ENCODE measurements at places on chromosomes 16 and 17.
A peak's percentile ranks its signal among the peaks of the same experiment; 100 is the strongest.

GRCh38 chr17:8020776-8021564 lies 17.9 kb upstream of the ALOX15B start:
- no peak for DNase-seq

GRCh38 chr16:57606147-57606846 lies 22.1 kb upstream of the ADGRG1 start:
- DNase-seq = no peak

DNA sequence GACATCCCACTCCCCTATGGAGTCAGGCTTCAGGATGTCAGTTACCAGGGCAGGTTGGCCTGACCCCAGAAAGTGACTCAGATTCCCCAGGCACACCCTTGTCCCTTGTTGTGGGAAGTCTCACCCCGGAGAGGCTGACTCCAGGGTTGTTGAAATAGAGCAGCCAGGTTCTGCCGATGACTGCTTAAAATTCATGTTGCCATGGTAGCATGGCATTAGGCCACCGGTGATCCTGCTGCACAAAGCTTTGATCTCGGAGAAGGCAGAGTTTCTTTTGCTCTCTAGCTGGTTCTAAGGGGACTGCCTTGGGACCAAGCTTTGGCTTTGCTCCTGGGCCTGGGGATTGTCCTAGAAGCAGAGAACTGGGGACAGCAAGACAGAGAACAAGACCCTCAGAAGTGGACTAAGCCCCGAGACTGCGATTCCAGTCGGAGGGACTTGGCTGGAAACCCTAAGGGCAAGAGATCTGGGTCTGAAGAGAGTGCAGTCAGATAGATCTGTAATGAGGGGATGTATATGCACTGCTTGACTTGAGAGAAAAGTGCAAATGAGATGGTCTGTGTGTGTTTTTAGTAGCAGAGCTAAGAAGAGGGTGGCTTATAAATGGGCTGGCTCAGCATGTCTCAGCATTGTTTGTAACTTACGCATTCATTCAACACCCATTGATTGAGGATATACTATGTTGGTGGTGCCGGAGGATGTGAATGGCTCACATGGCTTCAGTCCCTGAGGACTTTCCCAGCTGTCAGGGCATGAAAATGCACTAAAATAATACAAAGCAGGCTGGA lies 106.9 kb downstream of the RGS9 start:
- DNase-seq = no peak

- DNase-seq = no peak
Observed at GRCh38 chr17:64627797-64628196, 34.3 kb downstream of the SMURF2 start.

DNA sequence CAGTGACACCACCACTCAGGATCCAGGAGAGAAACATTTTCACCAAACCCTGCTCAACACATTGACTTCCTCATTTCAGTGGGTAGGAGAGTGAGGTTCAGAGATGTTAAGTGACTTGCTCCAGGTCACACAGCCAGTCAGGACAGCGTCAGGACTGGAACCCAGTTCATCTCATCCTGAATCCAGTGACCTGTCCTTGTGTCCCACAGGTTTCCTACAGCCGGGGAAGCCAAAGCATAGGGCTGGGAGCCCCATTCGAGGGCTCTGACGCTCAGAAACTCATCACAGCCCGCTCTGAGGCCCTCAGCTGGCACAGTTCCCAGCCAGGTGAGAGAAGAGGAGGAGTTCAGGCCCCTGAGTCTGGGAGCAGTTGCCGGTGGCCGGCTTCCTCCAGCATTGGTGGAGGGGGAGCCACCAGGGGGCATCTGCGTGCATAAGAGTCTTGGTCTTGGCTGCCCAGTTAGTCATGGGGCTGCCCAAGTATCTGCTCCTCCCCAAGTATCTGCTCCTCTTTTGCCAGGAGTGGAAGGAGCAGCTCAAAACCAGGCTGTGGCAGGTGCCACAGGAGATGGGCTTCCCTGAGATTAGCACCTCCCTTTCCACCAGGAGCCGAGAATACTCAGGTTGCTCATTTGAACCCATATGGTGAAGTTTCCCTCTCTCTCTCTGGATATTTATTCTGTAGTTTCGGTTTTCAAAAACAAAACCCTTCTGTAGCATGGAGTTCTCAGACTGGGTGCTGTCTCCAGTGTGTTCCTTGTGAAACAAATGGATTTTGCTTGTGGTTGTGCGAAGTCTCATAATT lies 56.0 kb downstream of the TNFRSF13B start:
- peak; percentile 57 for DNase-seq

- DNase-seq = no peak
Observed at GRCh38 chr17:10192972-10193371, 5.4 kb downstream of the GAS7 start.

DNA sequence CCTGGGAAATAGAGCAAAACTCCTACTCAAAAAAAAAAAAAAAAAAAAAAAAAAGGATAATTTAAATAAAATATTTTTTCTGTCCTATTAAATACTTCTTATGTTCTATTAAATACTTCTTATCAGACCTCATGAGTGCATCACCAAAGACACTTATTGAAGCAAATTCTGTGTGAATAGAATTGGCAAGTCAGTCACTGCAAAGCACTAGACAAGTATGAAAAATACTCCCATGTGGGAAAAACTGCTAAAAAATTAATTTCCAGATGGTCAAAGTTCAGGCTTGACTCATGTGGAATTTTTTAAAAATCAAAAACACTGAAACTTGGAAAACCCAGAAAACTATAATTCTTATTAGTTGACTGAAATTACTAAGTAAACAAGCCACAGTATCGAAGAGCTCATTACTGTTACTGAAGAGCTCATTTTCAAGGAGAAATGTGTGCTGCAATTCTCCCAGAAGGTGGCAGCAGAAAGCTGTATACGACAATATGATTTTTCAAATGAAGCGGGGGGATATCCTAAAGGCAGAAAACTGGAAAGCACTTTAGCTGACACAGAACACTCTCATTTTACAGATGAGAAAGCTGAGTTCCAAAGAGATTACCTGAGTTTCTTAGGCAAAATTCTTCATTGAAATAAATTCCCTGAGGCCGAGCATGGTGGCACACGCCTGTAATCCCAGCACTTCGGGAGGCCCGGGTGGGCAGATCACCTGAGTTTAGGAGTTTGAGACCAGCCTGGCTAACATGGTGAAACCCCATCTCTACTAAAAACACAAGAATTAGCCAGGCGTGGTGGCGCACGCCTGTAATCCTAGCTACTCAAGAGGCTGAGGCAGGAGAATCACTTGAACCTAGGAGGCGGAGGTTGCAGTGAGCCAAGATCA lies 15.9 kb upstream of the FBXO47 start:
- DNase-seq = no peak

GRCh38 chr16:20911361-20911760 lies 10.8 kb downstream of the LYRM1 start:
- DNase-seq = no peak

GRCh38 chr17:6066183-6066948 lies 3.8 kb upstream of the WSCD1 start:
- no peak for DNase-seq

DNA sequence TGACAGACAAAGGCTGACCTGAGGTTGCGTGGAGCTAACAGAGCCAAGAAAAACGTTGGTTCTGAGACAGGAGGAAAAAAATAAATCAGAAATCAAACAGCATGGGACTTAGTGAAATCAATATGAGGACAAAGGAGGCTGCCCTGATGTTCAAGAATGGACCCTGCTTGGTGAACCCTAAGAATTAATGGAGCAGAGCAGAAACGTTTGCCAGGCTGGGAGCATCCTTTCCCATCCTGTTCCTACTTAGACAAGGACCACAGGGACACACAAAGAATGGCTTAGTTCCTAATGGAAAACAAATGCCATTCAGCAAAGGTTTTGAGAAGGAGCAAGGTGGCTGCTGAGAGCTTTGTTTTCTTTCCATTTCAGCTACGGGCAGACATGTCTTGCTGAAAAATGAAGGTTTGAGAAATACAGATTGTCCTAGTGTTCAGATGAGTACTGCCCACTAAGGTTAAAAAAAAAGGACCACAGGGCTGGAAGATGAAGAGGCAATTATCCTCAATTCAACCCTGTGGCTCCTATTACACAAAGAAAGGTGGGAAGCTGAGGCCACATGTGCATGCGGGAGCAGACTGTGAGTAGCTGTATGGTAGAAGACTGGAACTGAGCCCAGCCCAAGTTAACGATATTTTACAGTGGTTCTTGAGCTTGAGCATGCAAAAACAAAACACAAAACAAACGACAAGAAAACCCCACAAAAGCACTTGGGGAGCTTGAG lies 230.1 kb downstream of the SLC39A11 start:
- no peak for DNase-seq

DNA sequence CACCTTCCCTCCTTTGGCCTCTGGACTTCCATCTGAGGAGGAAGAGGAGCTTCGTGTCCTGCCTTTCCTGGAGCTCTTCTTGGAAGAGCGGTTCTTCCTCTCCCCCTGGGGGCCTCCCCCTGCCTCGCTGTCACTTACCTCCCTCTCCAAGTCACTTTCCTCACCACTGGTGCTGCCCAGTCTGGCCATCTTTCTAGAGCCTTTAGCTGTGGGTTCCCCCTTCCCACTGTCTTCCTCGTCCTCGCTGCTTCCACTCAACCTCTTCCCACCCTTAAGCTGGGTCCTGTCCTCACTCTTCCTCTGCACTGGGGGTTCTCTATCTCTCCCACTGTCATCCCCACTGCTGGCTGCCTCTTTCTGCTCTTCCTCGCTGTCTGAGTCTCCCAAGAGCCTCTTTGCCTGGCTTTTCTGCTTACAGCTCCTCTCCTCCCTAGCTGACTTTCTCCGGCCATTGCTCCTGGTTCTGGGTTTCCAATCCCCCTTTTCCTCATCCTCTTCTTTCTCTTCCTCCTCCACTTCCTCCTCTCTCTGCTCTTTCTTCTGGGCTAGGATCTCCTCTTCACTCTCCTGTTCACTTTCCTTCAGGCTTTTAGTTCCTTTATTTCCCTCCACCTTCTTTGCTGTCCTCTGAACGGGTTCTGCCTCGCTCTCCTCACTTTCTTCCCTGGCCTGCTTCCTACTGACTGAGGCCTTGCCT lies 1.4 kb downstream of the HIRIP3 start:
- no peak for DNase-seq

DNA sequence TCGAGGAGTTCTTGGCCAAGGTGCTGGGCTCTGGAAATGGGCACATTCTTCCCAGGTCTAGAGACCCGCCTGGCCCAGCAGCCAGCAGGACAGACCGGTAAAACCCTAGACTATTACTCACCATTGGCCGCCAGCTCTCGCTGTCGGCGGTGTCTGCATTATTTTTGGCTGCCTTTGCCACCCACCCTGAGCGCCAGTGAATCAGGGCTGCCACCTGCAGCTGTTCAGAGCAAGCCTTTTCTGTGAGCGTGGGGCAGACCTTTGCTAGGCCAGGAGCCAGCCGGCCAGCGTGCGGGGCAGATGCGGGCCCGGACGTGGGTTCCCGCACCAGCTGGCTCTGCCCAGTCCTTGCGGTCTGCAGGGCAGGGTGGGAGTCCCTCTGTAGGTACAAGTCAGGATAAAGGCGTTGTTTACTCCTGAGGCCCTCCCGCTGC lies 15.8 kb upstream of the CLEC18A start:
- no peak for DNase-seq

GRCh38 chr17:7593296-7593695 lies 3.4 kb upstream of the SOX15 start:
- no peak for DNase-seq

DNA sequence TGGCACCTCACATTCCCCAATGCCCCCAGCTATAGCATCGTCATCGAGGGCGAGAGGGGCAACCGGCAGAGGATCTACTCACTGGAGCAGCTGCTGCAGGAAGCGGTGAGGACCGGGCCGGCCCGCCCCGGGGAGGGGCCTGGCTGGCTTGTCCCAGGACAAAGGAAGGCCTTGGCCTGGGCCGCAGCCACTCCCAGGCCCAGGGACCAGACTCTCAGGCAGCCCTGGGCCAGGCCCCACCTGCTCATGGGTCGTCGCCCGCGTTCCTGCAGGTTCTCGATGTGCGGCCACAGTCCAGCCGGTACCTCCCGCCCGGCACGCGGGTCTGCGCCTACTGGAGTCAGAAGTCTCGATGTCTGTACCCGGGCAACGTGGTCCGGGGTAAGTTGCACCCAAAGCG lies 53.4 kb downstream of the ACTG1 start:
- DNase-seq = no peak

DNA sequence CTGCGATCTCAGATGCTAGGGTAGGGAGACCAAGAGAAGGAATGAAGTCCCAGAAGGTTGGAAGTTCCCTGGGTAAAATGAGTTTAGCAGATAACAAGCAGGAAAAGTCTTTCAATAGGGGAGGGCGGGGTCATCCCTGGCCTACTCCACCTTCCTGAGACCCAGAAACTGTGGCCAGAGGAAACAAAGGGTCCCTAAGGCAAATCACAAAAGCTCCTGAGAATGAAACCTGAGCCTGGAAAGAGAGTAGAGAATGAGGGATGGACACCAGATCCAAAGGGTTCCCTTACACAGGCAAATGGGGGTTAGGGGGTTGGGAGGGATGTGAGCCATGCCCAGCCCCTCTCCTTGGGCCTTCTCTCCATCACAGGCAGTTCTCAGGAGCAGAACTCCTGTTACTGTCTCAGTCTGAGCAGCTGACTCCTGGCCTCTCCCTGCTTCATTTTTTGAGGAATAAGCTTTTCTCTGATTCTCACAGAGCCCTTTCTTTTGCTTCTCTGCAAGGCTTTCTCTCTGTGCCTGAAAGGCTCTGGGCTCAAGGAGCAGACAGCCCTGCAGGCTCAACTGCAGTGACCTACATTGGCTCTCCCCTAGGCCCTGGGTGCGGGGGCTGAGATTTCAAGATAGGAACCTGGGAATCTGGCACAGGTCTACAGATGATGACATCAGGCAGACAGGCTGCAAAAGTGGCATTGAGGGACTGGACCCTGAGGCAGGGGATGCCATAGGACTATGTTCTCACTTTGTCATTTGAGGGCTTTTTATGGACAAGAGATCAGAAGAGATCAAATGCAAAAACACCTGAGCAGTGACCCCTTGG lies 9.8 kb upstream of the NR1D1 start:
- no peak for DNase-seq

- no peak for DNase-seq
Observed at GRCh38 chr17:69725146-69725545, 310.6 kb downstream of the MAP2K6 start.

GRCh38 chr17:45896803-45897693 lies 2.7 kb downstream of the MAPT start:
- DNase-seq = peak; percentile 58

DNA sequence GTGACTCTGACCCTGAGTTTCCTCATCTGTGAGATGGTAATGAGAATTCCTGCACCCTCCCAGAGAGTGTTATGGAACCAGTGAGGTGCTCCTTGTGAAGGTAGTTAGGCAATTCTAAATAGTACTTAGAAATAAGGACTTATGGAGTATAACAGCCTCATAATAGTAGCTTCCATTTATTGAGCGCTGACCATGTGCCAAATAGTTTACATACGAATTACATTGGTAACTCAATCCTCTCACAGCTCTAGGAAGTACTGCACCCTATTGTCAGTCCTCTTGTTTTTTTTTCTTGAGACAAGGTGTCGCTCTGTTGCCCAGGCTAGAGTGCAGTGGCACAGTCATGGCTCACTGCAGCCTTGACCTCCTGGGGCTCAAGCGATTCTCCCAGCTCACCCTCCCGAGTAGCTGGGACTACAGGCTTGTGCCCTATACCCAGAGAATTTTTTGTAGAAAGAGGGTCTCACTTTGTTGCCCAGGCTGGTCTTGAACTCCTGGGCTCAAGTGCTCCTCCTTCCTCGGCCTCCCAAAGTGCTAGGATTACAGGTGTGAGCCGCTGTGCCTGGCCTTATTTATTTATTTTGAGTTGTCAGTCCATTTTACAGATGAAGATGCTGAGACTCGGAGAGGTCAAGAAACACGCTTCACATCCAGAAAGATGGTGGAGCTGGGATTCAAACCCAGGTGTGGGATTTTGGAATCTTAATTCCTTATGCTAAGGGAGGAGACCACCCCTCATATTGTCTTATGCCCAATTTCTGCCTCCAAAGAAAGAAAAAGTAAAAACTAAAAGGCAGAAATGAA lies 2.9 kb downstream of the TNS4 start:
- DNase-seq = no peak

GRCh38 chr17:51739245-51739886 lies 419.1 kb downstream of the CA10 start:
- no peak for DNase-seq

All from activated CD8-positive, alpha-beta memory T cell treated with anti-CD3 and anti-CD28 coated beads for 24 hours (primary cell).